Ovary (tissue), 10 donors: ENCODE measurements at places on chromosomes 6 and 20. TPM values are rescaled to one million over a fixed set of nuclear protein-coding genes. Genes with fewer than 3 reads are reported as not detected.

The THBS2 gene
- polyA plus RNA-seq, result 26.5 TPM

The MAS1 gene
- polyA plus RNA-seq, result 0.32 TPM

DNA sequence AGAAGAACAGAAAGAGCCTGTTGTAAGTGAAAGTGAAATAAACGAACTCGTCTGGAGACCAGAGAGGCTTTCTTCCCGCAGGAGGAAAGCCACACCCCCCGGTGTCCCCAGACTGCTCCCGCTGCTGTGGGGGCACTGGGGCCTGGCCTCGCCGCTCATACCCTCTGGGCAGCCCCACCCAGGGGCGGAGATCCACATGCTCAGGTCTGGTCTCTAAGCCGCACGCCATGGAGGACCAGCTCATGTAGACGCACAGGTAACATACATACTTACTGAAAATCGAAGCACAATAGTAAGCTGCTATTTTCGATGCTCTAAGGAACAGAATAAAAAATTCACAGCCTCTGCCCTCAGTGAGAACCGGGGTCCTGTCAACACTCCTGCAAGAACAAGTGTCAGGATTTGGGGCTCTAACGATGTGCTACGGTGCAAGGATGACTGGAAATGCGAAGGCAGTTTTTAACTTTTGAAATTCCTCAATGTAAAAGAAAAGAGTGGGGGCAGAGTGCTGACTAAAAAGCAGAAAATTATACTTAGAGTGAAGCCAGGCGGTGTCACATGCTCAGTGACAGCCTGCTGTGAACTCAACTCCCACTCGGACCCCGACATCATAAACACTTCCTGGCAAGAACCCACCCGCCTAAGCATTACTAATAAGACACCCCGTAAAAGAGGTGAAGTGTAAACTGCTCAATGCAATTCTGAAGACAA, 110.5 kb downstream of the IRF4 start:
- DNase-seq, result no peak

GRCh38 chr20:60966766-60967165, 285.3 kb upstream of the CDH4 start:
- no peak for DNase-seq

DNA sequence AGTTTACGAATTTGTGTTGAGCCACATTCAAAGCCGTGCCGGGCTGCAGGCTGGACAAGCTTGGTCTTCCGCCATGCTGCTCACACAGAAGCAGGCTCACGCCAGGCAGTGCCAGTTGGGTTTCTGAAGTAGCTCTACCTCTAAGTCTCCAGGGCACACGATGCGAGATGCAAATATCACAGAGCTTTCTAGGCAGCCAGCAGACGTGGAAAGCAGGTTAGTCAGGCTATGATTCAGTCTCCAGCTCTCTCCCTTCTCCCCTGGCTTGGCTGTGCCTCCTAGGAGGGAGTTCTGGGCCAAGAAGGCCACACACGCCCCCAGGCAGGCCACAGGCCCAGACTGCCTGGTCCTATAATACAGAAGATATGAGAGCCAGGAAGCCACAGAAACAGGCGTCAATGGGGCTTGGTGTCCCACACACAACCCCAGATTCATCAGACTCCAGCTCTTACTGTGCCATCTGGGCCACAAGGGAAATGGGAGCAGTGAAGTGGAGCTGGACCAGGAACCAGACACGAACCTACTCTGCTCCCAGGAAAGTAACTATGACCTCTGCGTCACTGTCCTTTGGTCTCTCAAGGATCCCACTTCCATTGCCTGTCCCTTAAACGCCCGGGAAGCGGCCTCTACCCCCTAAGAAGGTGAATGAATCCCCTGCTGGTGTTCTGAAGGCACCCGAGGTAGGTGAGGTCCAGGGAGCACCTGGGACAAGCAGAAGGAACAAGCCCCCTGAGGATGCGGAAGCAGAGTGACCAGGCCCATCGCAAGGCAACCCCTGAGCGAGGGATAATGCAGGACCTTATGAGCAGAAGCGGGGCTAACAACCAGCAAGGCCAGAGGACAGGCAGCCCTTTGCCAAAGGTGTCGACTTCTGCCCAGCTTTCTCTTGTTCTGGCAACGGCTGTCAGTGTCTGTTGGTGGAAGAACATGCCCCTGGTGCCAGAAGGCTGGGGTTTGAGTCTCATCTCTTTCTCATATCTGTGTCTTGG, 61.2 kb downstream of the GFOD1 start:
- DNase-seq, result no peak
